Aorta (tissue), 5 donors: ENCODE measurements at places on chromosomes 11 and 22. TPM values are rescaled to one million over a fixed set of nuclear protein-coding genes. Genes with fewer than 3 reads are reported as not detected.

The LRRC55 gene
- under 0.01 TPM for polyA plus RNA-seq

The CRYBA4 gene
- not detected for polyA plus RNA-seq

The DCHS1 gene
- 12.4 TPM for polyA plus RNA-seq

The SMTNL1 gene
- polyA plus RNA-seq = not detected

The BUD13 gene
- polyA plus RNA-seq = 15.7 TPM

The MMP27 gene
- polyA plus RNA-seq = not detected

The PRG3 gene
- polyA plus RNA-seq = not detected

The PANX3 gene
- polyA plus RNA-seq = not detected

The FXYD6 gene
- 14.5 TPM for polyA plus RNA-seq

The TH gene
- not detected for polyA plus RNA-seq

The SEZ6L gene
- polyA plus RNA-seq = not detected

The POU2AF3 gene
- 4.2 TPM for polyA plus RNA-seq

The PIK3C2A gene
- 16.3 TPM for polyA plus RNA-seq

The CEND1 gene
- polyA plus RNA-seq = not detected

The FOLR2 gene
- 8.8 TPM for polyA plus RNA-seq

The TXN2 gene
- 72.6 TPM for polyA plus RNA-seq

The RIC8A gene
- polyA plus RNA-seq = 65.6 TPM

The OR2D2 gene
- polyA plus RNA-seq = not detected

The HTR3A gene
- not detected for polyA plus RNA-seq

The CCDC157 gene
- polyA plus RNA-seq = 3.6 TPM

The RFPL2 gene
- not detected for polyA plus RNA-seq

The PRRG4 gene
- polyA plus RNA-seq = 2.1 TPM

The CHRM1 gene
- not detected for polyA plus RNA-seq

The CHST1 gene
- polyA plus RNA-seq = 31.0 TPM

The NCF4 gene
- polyA plus RNA-seq = 6.5 TPM

The GGTLC2 gene
- polyA plus RNA-seq = not detected

The ANO3 gene
- polyA plus RNA-seq = 0.13 TPM

The ANO1 gene
- 25.5 TPM for polyA plus RNA-seq

The GAB4 gene
- polyA plus RNA-seq = not detected

The ANKK1 gene
- 0.26 TPM for polyA plus RNA-seq

The HEPN1 gene
- polyA plus RNA-seq = not detected

The DGAT2 gene
- 0.41 TPM for polyA plus RNA-seq

The CBLIF gene
- not detected for polyA plus RNA-seq

The APOBEC3B gene
- 2.0 TPM for polyA plus RNA-seq

The PRAME gene
- polyA plus RNA-seq = not detected

The CACNA1I gene
- not detected for polyA plus RNA-seq

The POLD4 gene
- polyA plus RNA-seq = 338 TPM

The TUBGCP6 gene
- 134 TPM for polyA plus RNA-seq

The EMID1 gene
- polyA plus RNA-seq = 0.13 TPM

The BDNF gene
- polyA plus RNA-seq = 1.9 TPM

The PGA5 gene
- polyA plus RNA-seq = not detected

The RIMBP3B gene
- not detected for polyA plus RNA-seq

The GRM5 gene
- polyA plus RNA-seq = 0.31 TPM
